ENCODE measurements at places on chromosomes 2 and 18.

DNA sequence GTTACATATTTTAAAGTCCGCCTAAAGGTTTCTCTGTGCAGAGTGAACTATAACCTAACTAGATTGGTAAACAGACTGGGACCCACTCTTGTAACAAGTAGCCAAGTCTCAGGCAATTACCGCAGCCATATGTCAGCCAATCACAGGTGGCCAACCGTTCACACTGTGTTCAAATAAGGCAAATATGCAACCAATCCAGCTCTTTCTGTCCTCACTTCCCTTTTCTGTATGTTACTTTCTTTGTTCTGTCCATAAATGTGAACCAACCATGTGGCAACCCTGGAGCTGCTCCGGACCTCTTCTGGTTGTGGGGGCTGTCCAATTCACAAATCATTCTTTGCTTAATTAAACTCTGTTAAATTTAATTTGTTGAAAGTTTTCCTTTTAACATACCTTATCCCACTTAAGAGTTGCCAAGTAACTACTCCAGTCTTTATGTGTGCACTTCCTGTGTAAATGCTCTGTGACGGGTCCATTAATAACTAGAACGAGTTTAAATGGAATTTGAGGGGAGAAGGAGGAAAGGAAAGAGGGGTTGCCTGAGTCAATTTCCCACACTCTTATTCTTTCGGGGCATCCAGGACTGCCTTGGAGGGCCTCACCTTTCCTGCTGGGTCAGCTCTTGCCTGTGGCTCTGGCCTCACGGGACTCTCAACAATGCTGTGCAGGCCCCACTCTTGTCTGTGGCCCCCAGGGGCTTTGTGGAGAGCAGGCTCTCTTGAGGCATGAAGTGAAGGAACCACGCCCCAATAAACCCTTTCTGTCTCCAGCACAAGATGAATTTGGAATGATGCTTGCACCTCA, 6.6 kb upstream of the RPL37A start:
- peak overlapping the region; percentile 40 for H3K27ac ChIP-seq
- H3K4me3 ChIP-seq, result no peak overlapping the region
- peak; percentile 68 for DNase-seq
- no peaks in the 10 kb centered on the region for H3K36me3 ChIP-seq

DNA sequence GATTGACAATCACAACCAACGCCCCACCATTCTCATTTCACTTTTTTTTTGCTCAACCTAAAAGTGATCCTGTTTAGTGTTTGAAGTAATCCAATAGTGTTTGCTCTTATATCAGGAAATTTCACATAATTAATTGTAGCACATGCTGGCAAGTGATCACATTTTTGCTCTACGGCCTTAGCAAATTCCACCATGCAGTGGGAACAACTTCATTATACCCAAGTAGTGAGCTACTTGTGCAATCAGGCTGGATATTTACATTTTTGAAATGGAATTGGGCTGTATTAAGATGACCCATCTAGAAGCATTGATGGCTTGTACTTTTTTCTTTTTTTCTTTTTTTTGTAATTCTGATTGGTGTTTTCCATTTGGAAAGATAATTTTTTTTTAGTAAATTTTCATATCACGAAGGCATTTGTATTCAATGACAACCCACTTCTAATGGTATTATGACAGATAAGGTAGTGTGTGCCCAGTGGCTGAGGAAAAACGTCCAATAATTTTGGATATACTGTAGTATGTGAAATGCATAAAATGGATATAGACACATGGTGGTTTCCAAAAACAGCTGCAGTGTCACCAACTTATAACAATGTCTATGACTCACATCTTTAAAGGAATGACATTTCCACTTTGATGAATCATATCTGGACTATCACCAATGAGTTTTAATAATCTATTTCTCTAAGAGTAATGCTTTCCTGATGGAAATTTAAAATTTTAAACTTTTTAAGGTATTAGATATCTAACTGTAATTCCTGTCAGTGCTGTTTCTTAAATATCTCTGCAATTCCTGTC, 130.6 kb downstream of the COL6A3 start:
- peaks cover 45% of the 10 kb centered on the region for H3K27me3 ChIP-seq
- DNase-seq, result no peak
- H3K36me3 ChIP-seq, result no peaks in the 10 kb centered on the region
- H3K4me1 ChIP-seq, result peaks cover 35% of the 10 kb centered on the region
- no peak overlapping the region for H3K27ac ChIP-seq

- H3K27me3 ChIP-seq, result no peaks in the 10 kb centered on the region
- H3K4me3 ChIP-seq, result peak within 1 kb of the TSS; percentile 63
- no peaks in the 10 kb centered on the region for H3K36me3 ChIP-seq
- DNase-seq, result peak; percentile 55
These were observed at the start of gene PROKR1 for GRCh38 chr2:68643011-68643873. TSS of gene PROKR1 (plus strand) at chr2:68643579. CDS start at chr2:68645822, 2,243 bp downstream.

GRCh38 chr2:239600650-239601049, 199.8 kb upstream of the HDAC4 start:
- no peak overlapping the region for H3K27ac ChIP-seq
- no peaks in the 10 kb centered on the region for H3K27me3 ChIP-seq
- no peaks in the 10 kb centered on the region for H3K4me1 ChIP-seq
- H3K36me3 ChIP-seq, result no peaks in the 10 kb centered on the region
- no peak for DNase-seq

DNA sequence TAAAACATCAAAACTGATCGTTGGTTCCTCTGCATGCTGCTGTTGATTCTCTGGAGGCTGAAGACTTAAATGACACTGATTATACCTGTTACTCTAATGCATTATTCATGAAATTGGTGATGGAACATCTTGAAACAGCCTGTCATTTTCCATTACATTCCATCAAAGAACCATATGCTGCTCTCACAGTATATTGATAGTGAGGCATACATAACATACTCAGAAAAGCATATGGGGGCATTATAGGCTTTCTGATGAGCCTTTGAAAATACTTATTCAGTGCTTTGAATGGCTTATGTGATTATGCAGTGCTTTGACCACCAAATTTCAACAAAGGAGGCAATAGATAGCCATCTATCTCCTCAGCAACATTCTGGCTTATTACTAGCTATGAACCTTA, 392.1 kb downstream of the CDH19 start:
- no peak overlapping the region for H3K4me3 ChIP-seq
- no peaks in the 10 kb centered on the region for H3K36me3 ChIP-seq
- H3K4me1 ChIP-seq, result no peaks in the 10 kb centered on the region
- no peak for DNase-seq
- H3K27me3 ChIP-seq, result no peaks in the 10 kb centered on the region
- H3K27ac ChIP-seq, result no peak overlapping the region

GRCh38 chr2:159637988-159638501, 21.7 kb upstream of the BAZ2B start:
- H3K4me1 ChIP-seq, result no peaks in the 10 kb centered on the region
- H3K27ac ChIP-seq, result no peak overlapping the region
- no peak for DNase-seq
- H3K4me3 ChIP-seq, result no peak overlapping the region

DNA sequence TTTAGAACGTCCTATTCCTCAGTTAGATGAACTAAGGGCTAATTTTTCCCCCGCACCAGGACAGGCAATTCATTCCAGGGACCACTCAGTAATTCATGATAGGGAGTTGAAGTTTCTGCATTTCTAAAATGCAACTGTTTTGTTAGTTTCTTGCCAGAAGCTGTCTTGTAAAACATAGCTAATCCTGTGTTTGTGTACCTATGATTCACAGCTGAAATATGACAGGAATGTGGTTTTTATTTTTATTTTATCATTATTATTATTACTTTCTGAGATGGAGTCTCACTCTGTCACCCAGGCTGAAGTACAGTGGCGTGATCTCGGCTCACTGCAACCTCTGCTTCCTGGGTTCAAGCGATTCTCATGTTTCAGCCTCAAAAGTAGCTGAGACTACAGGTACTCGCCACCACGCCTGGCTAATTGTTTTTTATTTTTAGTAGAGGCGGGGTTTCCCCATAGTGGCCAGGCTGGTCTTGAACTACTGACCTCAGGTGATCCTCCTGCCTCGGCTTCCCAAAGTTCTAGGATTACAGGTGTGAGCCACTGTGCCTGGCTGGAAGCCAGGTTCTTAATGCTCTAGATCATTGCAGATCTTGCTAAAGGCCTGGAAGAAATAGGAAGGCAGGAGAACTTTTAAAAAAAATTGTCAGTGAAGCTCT, 154.8 kb upstream of the FHL2 start:
- DNase-seq, result no peak
- H3K4me1 ChIP-seq, result no peaks in the 10 kb centered on the region
- peaks cover 14% of the 10 kb centered on the region for H3K27me3 ChIP-seq
- no peak overlapping the region for H3K27ac ChIP-seq
- H3K4me3 ChIP-seq, result no peak overlapping the region

GRCh38 chr2:101354420-101355311, 32.6 kb downstream of the CREG2 start:
- H3K4me3 ChIP-seq, result no peak overlapping the region
- DNase-seq, result no peak
- no peak overlapping the region for H3K27ac ChIP-seq
- H3K27me3 ChIP-seq, result no peaks in the 10 kb centered on the region

DNA sequence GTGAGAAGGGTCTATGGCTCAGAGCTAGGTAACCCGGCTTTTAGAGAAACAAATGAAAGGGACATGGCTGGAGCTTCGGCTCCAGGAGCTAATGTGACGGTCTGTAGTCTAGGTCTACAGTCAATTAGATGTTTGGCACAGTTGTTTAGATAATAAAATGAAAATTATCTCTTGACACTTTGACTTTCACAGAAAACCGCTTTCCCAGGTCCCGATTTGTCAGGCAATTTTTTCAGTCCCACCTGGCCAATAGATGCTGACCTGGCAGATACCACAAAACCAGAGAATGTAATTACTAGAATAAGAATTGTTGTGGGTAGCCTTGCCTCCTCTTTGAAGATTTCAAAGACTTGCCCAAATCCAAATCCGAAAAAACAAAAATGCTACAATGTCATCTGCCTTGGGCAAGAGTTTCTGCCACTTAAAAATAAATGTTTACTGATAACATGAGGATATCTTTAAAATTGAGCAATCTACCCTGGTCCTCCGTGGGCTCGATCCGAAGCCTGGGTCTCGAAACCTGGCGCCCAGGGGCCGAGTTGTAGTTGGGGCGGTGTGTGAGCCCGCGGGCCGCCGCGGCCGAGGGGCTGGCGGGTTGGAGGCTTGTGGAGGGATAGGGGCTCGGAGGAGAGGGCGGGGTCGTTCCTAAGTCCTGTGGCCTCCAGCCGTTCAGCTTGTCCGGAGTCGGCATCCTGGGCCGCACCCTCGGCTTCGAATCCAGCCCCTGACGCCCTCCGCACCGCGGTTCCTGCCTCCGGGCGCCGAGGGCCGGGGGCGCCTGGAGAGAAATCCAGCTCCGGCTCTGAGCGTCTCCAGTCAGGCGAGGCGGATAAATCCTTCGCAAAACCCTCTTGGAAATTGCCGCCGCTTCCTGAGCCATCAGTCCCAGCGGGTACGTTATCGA, 2.3 kb downstream of the EMX1 start:
- no peaks in the 10 kb centered on the region for H3K36me3 ChIP-seq
- H3K27ac ChIP-seq, result no peak overlapping the region
- peak overlapping the region; percentile 34 for H3K4me3 ChIP-seq
- H3K27me3 ChIP-seq, result peaks cover 99% of the 10 kb centered on the region
- H3K4me1 ChIP-seq, result peaks cover 26% of the 10 kb centered on the region

GRCh38 chr2:40400336-40400953, 51.4 kb downstream of the SLC8A1 start:
- no peaks in the 10 kb centered on the region for H3K36me3 ChIP-seq
- H3K27ac ChIP-seq, result no peak overlapping the region
- H3K27me3 ChIP-seq, result peaks cover 20% of the 10 kb centered on the region
- no peaks in the 10 kb centered on the region for H3K4me1 ChIP-seq
- no peak overlapping the region for H3K4me3 ChIP-seq
- DNase-seq, result peak; percentile 1

- H3K4me3 ChIP-seq, result no peak overlapping the region
- H3K36me3 ChIP-seq, result no peaks in the 10 kb centered on the region
- H3K4me1 ChIP-seq, result no peaks in the 10 kb centered on the region
- no peak overlapping the region for H3K27ac ChIP-seq
- DNase-seq, result no peak
These were observed 139.9 kb upstream of the ZEB2 start for GRCh38 chr2:144659731-144660275.

GRCh38 chr2:184425083-184425482, 173.2 kb upstream of the ZNF804A start:
- no peaks in the 10 kb centered on the region for H3K4me1 ChIP-seq
- no peak overlapping the region for H3K4me3 ChIP-seq
- peak; percentile 2 for DNase-seq
- no peaks in the 10 kb centered on the region for H3K36me3 ChIP-seq
- H3K27me3 ChIP-seq, result no peaks in the 10 kb centered on the region
- H3K27ac ChIP-seq, result no peak overlapping the region

- H3K36me3 ChIP-seq, result peaks cover 18% of the 10 kb centered on the region
- H3K4me1 ChIP-seq, result peaks cover 5% of the 10 kb centered on the region
These were observed 89.3 kb downstream of the TRIP12 start for GRCh38 chr2:229832510-229832898.

DNA sequence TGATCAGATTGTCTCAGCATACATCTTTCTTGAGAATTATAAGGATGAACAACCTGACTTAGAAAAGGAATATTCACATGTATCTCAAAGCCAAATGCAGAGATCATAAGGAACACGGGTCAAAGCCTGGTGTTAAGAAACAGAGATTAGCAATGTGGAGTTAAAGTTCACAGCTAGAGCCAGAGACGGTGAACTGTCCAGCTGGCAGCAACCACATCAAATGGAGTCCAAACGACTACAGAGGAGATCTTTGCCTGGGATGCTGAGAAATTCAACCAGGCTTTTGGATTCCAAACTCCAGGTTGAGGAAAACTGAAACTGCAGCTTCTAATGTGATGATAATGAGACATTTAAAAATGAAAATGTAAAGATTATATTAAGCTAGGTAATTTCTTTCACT, 939.9 kb upstream of the NXPH2 start:
- H3K4me1 ChIP-seq, result no peaks in the 10 kb centered on the region
- no peak for DNase-seq
- H3K27ac ChIP-seq, result no peak overlapping the region
- H3K4me3 ChIP-seq, result no peak overlapping the region
- no peaks in the 10 kb centered on the region for H3K27me3 ChIP-seq

- no peak for DNase-seq
- no peak overlapping the region for H3K27ac ChIP-seq
- H3K36me3 ChIP-seq, result no peaks in the 10 kb centered on the region
- H3K27me3 ChIP-seq, result peaks cover 47% of the 10 kb centered on the region
- H3K4me3 ChIP-seq, result no peak overlapping the region
These were observed 12.0 kb upstream of the ZNF396 start for GRCh38 chr18:35389095-35389618.
